Fibroblast of the conjunctiva (primary cell): ENCODE measurements at places on chromosomes 12 and 14.

- DNase-seq, result no peak
These were observed 311.9 kb downstream of the CEP128 start for GRCh38 chr14:80629606-80630005.

GRCh38 chr12:74689071-74689655 lies 151.5 kb downstream of the ATXN7L3B start:
- peak; percentile 55 for DNase-seq

- no peak for DNase-seq
These were observed 184.7 kb downstream of the AACS start for GRCh38 chr12:125249932-125250331.

DNA sequence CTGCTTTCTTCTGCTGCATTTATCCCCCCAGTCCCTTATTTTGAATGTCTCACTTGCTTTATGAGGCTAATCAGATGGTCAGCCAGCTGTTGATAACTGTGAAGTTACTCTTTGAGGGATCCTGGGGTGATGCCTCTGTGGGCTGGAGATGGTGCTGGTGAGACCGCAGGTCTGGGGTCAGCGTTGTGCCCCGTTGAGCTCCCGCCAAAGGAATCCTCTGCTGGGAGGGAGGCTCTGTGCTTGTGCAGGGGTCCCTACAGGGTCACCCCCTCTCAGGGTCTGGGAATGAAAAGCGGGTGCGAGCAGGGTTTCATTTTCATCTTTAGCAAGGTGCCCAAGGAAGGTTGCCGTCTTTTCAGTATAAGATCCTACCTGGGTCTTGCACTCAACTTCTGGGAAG lies 161.2 kb upstream of the RTL1 start:
- DNase-seq, result no peak

DNA sequence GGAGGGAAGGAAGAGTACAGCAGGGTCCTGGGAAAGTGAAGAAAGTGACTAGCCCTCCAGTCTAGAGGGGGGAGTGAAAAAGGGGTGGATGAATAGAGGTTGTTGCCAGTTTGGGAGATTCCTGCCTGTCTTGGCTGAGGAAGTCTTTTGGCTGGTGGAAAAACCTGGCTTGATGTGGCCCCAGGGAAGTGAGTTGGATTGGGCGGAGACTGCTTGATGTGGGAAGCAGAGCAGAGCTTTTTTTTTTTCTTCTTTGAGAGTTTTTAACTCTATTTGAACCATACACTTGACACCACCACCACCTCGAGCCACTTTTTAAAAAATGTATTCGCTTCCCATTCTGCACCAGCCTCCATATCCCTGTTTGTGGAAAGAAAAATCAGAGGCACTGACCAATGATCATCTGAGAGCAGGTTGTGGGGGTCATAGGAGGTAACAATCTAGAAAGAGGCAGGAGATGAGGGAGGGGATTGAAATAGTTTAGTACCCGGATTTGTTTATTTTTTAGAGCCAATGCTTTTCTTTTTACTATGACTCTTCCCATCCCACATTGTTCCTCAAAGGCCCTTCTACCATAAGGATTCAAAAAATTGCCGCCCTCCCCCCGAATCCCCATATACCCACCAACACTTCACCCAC lies 690 bp upstream of the DTX3 start:
- DNase-seq, result no peak

GRCh38 chr12:115023279-115024265 lies 339.6 kb upstream of the TBX3 start:
- peak; percentile 21 for DNase-seq

- DNase-seq, result no peak
These were observed 98.9 kb downstream of the RFLNA start for GRCh38 chr12:124393831-124394230.

DNA sequence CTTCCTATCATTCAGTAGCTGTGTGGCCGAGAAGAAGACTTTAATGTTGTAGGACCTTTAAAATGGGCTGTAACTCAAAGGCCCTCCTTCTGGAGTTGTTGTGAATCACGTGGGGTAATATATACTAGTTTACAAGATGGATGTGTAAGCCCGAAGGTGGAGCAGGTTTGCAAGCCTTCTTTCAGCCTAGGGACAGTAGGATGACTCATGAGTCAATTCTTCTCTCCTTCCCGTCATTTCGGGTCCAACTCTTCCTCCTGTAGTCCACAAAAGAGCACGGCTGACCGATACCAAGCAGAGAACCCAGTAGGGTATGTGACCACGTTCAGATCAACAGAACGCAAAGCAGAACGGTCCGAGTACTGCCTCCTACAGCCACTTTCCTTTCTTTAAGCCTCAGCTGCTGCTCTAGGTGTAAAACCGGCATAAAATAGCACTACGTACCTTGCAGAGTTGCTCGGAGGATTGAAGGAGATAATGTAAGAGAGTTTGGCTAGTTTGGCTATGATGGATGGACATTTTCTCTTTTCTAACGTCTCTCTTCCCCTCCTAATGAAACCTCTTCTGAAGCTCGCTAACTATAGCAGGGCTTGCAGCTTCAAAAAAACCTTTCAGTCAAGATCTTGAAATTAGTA lies 1.3 kb upstream of the RASSF3 start:
- DNase-seq, result no peak

GRCh38 chr12:120726510-120726793 lies 826 bp downstream of the ACADS start:
- no peak for DNase-seq

DNA sequence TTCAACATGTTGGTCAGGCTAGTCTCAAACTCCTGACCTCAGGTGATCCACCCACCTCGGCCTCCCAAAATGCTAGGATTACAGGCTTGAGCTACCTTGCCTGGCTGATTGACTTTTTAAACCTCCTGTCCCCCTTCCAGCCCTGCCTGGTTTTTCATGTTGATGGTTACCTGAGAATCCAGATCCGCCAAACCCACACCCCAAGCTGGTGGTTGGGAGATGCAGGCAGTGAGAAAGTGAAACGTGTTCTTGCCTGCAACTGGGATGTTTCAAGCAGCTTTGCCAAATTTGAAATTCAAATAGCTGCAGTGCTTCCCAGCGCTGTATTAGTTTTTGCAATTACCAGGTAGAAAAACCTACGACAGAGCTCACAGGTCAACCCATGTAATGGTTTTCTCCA lies 238.3 kb upstream of the PWP1 start:
- no peak for DNase-seq

- DNase-seq, result no peak
These were observed 58.5 kb upstream of the TMPO start for GRCh38 chr12:98456576-98457573.

GRCh38 chr12:124389725-124390441 lies 95.0 kb downstream of the RFLNA start:
- DNase-seq, result no peak

DNA sequence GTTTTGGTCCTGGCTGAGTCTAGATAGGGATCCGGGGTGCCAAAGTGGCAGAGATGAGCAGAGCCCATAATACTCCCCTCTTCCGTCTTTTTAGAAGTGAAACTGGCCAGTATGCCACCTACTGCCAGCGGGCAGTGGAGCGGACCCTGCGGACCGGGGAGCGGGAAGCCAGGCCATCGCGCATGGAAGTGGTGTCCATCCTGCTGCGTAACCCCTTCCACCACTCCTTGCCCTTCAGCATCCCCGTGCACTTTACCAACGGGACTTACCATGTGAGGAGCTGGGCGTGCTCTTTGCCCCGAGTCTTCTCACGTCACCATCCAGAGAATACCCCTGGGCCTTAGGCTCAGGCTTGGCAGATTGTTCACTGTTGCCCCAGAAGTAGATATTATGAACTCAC lies 21.0 kb downstream of the PIGH start:
- DNase-seq, result no peak

- peak; percentile 60 for DNase-seq
These were observed 47.5 kb downstream of the ZNF664 start for GRCh38 chr12:124020514-124020949.

- DNase-seq, result no peak
These were observed 21.9 kb downstream of the ANO2 start for GRCh38 chr12:5923043-5923605.

GRCh38 chr14:68223631-68224030 lies 404.1 kb downstream of the RAD51B start:
- DNase-seq, result no peak

DNA sequence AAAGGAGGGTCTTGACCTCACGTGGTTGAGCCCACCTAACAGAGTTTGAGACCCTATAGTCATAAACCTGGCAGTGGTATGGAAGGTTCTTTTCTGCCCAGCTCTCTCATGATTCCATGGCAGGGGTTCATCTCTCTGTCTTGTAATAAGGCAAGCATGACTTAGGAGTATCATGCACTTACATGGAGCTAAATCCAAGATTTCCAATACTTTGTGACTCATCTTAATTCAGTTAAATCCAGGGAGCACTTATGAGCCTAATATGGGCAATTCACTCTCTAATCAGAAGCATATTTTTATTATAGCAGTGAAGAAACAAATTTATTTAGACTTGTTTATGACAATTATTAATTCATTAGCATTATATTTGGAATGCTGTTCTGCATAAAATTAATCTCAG lies 131.8 kb upstream of the CPSF6 start:
- peak; percentile 17 for DNase-seq

- no peak for DNase-seq
These were observed 9.5 kb downstream of the PAX9 start for GRCh38 chr14:36671149-36671548.

DNA sequence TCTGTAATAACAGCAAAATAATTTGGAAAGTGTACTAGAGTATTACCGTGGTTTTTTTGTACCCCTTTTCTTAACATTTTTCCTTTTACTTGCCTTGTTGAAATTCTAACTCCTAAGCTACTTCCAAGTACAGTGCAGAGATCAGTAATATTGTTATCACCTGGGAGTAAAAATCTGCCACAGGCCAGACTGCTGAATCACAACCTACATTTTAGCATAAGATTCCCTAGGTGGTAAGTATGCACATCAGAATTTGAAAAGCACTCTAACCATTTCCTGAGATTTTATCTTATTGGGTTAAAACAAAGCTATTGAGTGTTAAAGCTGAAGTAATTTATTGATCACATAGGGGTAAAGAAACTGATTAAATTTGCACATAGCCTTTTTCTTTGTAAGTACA lies 55.2 kb upstream of the KCNH3 start:
- DNase-seq, result no peak

DNA sequence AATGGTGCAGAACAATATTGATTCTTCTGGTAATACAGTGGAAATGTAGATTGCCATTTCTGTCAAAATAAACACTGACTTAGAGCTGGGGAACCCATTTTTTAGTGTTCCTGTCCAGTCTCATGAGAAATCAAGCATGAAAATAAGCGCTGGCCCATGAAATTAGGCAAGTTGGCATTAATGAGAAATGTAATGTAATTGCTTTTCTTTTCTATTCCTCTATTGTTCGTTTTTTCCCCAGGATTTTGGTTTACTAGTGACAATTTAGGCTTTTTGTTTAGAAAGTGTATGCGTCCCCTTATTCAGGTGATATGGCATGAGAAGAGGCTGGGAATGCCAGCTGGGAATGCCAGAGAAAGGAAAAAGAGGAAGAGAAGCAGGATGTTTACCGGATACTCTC lies 64.4 kb upstream of the KICS2 start:
- no peak for DNase-seq
